Stimulated activated CD8-positive, alpha-beta memory T cell treated with anti-CD3 and anti-CD28 coated beads, Interleukin-7, amount 100 ng/mL, for 1 hour (primary cell): ENCODE measurements at places on chromosomes 16 and 17.

GRCh38 chr17:17767154-17767869, 69.5 kb downstream of the SREBF1 start:
- no peak for DNase-seq

DNA sequence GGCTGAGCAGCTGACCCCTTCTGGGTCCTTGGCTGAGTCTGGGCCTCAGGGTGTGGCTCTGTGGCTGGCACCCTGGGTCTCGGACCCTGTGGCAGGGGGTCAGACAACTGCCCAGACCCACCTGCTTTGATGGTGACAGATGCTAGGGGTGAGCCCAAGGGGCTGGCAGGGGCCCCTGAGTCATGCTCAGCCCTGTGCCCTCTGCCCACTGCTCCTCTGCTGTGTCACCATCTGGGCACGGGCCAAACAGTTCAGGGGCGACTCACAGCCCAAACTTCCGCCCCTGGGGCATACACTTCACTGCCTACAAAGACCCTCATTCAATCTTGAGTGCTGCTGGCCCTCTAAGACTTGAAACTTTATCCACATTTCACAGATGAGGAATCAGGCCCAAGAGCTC, 5.7 kb downstream of the ADGRG1 start:
- no peak for DNase-seq

GRCh38 chr17:70366386-70366785, 197.1 kb downstream of the KCNJ2 start:
- no peak for DNase-seq

DNA sequence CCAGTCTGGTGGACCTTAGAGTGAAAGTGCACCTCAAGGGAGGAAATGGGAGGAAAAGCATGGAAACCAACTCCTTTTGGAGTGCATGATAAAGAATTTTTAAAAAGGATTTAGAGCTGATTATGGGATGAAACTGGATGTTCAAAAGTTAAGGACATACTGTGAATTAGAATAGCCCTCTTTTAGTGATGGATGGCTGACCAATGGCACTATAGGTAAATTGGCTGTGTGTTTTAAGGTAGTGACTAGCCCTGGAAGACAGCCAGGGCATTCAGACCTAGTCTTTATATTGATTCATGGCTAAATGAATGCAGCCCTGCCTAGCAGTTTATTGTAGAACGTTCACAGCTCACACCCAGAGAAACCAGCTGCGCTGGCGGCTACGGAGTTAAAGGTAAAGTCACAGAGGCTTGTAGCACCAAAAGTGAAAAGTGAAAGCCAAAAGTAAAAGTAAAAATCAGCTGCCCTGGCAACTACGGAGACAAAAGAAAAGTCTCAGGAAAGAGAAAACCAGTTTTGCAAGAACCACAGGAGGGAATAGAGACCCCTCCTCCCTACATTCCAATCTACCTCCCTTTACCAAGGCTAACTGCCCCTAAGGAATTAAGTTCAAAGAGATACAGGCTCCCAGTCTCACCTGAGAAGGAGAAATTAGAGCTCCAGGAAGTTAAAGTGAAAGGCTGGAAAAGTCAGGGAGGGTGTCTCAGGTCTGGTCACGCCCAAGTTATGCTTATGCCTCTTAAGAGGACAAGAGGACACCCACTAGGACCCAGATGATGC, 21.8 kb downstream of the ACSM1 start:
- DNase-seq: no peak

DNA sequence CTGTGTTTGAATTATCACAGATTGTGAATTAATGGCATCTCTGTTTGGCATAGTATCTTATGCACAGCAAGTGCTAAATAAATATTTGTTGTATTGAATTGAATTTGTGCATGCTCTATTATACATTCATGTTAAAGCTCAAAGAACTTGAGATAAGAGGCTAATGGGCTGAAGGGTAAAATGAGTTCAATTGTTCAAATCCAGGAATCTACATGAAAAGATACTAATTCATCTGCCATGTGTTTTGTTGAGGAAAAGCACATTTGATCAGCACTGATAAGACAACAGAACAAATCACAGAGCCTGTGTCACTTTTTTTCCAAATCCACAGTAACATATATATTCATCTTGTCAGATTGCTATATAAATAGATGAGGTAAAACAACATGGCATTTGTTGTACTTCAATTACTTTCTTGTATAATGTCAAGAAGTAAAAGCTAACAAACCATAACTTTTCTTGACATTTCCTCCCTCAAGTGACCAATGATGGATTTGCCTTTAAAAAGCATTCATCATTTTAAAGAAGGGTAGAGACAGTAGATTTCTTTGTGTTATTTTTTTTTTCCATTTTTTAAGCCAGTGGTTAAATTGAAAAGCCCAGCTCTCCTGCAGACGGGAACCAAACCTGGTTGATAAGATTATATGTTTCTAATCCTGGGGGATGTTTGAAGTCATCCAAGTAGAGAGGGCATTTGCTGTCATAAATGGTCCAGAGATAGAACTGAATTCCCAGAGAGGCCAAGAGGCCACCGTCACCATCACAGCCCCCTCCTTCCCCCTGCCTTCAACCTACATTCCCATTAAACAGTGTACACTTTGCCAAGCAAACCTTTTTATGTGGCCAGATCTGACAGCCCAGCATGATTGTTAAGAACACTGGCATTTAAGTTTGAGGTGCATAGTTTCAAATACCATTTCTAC, 123.0 kb downstream of the CHD9NB start:
- no peak for DNase-seq

GRCh38 chr17:74045608-74046280, 157.7 kb upstream of the RPL38 start:
- DNase-seq: no peak

DNA sequence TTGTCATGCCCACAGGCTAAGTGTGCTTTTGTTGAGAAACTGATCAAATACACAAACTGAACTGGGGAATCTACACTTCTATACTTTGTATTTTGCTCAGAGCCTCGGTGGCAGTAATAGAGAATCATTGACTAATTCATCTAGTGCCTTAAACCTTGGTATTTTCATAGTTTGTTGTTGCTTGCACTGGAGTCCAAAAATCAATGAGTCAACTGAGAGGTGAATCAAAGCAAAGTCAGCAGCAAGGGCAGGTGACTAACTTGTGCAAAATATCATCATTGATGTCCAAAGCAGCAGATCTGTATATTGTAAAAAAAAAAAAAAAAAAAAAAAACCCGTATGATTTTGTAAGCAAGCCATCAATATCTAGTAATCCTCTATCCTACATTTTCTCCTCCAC, 296.4 kb downstream of the MAP2K6 start:
- no peak for DNase-seq

DNA sequence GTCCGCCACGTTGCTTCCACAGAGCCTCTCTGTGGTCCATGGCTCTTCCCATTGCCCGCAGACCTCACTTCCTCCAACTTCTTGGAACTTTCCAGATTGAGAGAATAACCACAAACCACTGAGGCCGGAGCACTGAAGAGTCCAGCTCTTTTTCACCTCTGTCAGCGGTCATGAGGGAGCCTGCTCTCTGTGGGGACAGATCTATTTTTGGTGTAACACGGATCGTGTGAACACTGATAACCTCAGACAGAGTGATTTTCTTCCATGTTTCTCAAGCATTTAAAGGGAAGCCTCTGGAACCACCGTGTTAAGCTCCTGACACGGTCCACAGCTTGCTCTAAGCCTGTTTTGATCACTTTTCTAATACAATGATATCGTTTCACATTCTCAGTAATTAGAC, 49.7 kb downstream of the NTN1 start:
- DNase-seq: no peak
